ENCODE measurements at places on chromosomes 1 and 21. TPM values are rescaled to one million over a fixed set of nuclear protein-coding genes. Genes with fewer than 3 reads are reported as not detected.

- no peak for DNase-seq
Observed at GRCh38 chr1:12708396-12709090, 7.4 kb upstream of the AADACL3 start.

GRCh38 chr1:93980320-93981273, 71.4 kb upstream of the GCLM start:
- no peak for DNase-seq

Gene FAM177B
- total RNA-seq = not detected

DNA sequence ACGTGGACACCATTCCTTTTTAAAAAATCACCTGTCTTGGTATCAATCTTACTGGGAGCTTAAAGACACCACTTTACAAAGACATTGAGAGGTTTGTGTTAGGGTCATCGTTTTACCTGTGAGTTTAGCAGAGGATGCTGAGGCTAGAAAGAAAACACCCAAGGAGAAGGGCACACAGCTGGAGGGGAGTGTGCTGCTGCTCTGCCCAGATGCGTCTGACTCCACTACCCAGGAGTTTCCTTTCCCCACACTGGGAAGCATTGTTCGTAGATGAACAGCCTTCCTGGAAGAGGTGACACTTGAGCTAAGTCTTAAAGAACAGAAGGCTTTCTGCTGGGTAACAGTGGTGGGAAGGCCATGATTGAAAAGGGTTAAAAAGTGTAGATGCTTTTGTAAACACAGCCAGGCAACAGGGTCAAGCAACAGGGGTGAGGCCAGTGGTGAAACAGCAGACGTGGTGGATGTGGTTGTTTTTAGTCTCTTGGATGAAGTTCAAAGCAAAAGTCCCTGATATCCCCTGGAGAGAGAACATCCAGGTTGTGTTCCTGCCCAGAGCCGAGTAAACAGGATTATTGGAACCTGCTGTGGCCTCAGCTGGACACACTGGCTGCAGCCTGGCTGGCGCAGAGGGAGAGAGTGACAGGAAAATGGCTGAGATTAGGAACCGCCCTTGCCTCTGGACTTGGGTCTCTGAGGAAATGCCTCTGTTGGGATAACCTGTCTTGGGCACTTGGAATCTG, 198.6 kb upstream of the JUN start:
- DNase-seq = no peak

- no peak for DNase-seq
Observed at GRCh38 chr1:200153277-200154055, 126.0 kb downstream of the NR5A2 start.

- DNase-seq = no peak
Observed at GRCh38 chr1:158830904-158831507, at the start of gene MNDA. MNDA (plus strand) TSS chr1:158831351; CDS start chr1:158842154, 10,803 bp downstream.

GRCh38 chr21:28810826-28811524, 181.7 kb downstream of the LTN1 start:
- no peak for DNase-seq

- DNase-seq = no peak
Observed at GRCh38 chr1:159556931-159557369, 21.1 kb upstream of the OR10J5 start.

DNA sequence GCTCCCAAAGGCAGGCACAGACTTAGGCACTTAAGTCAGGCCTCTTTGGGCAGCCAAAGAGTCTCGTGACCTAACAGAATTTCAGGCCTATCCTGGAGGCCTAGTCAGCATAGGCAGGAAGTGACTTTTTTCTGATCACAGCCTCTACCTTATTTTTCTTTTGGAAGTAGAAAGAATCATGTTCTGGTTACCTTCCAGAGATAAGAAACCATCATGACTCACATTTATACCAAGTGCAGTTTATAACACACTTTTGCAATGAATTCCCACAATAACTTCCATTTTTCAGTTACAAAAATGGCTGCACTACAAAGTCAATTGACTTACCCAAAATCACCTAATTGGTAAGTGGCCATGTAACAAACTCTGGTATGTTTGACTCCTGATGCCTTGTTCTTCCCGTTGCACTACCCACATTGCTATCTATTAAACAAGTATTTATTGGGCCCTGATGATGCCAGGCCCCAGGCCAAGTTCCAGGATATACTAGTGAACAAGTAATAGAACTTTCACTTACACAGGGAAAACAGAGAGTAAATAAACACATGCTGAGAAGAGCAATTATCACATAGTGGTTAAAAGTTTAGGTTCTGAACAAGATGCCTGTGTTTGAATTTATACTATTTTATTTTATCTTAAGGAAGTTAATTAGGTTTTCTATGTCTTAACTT, 74.3 kb downstream of the SH3GLB1 start:
- DNase-seq = no peak

DNA sequence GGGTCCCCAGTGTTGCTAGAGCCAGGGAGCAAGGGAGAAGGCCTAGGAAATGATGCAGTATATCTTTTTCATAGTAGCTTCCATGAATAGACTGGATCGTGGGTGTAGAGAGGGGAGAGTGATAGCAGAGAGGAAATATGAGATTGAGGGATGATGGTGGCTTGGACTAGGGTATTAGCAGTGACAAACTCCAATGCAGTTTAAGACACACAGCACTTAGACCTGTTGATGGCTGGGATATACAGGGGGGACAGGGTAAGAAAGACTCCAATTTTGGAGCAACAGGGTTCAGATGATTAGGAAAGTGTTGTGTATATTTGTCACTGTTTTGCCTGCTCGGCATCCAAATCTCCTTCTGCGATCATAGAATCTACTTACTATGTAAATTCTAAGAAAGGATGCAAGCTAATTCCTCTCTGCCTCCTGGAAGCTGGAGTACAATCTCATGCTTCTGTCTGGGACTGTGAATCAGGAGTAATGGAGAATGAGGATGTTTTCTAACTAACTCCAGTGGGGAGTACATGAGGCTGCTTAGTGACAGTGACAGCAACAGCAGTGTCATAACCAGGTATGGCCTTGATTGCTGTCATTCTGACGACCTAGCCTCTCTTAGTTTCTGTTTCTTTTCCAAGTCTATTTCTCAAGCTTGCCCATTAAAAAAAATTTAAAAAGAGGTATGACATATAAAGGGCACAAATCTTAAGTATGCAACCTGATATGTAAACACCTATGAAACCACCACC, 47.5 kb downstream of the SYDE2 start:
- no peak for DNase-seq

GRCh38 chr1:169086603-169087455, 19.7 kb upstream of the ATP1B1 start:
- no peak for DNase-seq

Gene CRP
- not detected for total RNA-seq

GRCh38 chr1:201125019-201125418, 2.0 kb downstream of the ASCL5 start:
- no peak for DNase-seq

DNA sequence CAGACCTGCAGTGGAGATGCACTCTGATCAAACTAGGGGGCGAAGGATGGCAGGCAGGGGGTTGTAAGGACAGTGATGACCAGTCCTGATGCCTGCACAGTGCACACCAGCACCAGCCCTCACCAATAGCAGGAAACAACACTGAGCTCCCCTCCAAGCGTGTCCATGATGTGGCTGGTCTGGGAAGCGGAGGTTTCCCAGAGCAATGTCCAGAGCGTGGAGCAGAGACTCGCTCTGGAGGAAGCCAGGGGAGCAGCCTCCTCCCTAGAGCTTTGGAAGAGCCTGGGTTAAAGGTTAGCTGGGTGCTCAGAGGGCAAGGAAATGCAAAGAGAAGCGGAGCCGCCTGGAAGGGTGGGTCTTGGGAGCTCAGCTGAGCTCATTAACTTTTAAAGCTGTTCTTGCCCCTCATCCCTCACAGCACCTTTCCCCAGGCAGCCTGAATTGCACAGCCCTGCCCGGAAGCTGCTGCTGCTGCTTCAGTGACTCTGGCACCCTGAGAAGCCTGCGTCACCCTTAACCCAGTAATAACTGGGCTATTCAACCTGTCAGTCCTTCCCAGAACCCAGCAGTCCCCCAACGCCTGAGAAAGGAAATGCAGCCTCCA, 162.2 kb upstream of the RAB4A start:
- no peak for DNase-seq

Gene CDA
- not detected for total RNA-seq

DNA sequence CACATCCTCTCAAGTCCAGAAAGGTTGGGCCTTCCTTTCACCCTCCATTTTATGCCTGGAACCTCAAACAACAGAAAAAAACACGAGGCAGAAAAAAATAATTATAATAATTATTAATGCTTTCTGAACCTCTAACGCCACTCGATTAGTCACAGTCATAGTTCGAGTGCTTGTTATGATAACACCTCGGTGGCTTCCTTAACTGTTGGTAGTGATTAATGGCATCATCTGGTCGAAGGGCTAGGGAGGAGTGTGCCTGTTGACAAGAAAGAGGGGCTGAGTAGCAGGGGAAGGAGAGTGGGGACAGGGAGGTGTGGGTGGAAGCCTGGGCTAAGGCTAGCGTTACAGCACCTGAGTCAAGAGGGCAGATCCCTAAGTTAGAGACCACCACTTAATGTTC, 21.3 kb upstream of the IL10 start:
- DNase-seq = no peak

Gene WDR47
- 20.0 TPM for total RNA-seq
